Kidney glomerular epithelial cell (primary cell): ENCODE measurements at places on chromosomes 6 and 20.
A peak's percentile ranks its signal among the peaks of the same experiment; 100 is the strongest.

DNA sequence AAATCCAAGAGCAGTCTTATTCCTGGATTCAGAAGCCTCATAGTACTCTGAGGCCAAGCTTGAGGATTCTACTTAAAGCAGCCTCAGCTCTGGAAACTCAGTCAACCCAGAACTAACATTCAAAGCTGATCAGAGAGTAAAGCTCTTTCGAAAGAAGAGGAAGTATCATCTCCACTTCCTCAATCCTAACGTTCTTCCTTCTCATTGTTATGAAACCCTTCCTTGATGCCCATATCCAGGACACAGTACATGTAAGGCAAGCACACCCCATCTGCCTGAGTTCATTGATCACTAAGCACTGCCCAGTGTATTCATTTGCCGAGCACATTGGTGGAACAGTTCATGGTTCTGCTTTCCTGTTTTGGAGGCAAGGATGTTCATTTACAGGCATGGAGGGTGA lies at the start of gene IPCEF1:
Gene IPCEF1 (minus strand): TSS at position 114 of the 400 bp plus-strand sequence. CDS start 90,856 bp downstream, outside the sequence.
- no peak for DNase-seq

- peak; percentile 36 for DNase-seq
Observed at GRCh38 chr6:129730477-129731165, 20.6 kb upstream of the ARHGAP18 start.

- DNase-seq = no peak
Observed at GRCh38 chr20:52746770-52747169, 225.4 kb upstream of the TSHZ2 start.

DNA sequence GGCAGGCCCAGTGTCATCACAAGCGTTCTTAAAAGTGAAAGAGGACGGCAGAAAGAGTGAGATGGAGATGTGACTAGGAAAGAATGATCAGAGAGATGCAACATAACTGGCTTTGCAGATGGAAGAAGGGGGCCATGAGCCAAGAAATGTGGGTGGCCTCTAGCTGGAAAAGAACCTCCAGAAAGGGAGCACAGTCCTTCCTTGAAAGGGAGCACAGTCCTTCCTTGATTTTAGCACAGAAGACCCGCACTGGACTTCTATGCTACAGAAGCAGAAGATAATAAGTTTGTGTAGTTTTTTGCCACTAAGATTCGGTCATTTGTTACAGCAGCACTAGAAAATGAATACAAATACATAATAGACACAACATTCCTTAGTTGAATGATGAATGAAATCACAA lies 7.0 kb upstream of the LZTS3 start:
- no peak for DNase-seq

DNA sequence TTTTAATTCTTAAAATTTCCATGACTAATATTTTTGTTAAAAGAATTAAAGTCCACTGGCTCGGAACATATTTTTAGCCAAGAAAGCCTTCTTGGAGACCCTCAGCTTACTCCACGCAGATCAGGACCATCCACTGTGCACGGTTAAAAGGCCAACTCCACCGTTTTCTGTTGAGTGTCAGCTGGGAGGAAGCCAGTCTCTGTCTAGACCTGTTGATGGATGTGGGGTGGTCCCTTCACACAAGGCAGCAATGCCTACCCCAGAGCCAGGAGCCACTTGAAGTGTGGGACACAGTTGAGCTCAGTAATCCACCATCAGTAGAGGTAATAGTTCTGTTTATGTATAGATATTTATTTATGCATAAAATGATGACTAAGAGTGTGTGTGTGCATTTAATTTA lies 19.9 kb upstream of the QKI start:
- no peak for DNase-seq

DNA sequence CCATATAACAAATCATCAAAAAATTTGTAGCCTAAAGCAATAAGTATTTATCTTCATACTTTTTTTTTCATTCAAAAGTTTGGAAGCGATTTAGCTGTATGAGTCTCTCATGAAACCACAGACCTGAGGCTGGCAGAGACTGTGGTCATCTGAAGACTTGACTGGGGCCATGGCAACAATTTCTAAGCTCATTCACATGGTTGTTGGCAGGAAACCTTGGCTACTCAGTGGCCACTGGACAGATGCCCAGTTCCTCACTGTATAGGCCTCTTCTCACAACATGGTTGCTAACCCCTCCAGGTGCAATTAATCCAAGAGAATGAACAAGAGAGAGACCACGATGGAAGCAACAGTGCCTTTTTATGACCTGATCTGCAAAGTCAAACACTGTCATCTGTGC lies 235.9 kb downstream of the BTBD3 start:
- DNase-seq = no peak

DNA sequence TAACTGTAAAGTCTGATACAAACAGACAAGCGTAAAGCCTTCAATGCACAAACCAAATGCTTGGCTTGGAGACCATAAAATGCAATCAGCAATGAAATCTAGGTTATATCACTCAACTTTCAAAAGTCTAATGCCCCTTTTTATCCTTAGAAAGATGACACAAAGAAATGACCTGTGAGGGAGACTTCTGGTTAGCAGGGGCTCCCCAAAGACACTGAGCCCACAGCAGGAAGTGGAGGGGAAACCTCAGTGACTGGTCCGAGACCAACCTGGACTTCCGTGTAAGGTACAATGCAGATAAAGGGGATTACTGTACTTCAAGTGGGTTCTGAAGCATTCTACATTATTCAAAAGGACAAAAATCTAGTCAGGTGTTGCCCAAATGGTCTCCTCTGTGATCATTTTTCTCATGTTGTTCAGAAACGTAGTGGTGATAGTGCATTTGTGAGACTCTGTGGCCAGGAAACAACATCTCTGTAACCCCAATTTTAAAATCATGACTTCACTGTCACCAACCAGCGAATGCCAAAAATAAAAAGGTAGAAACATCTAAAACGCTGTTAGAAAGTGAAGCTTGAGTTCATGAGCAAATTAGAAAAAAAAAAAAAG lies 88.2 kb downstream of the HIVEP2 start:
- no peak for DNase-seq

- no peak for DNase-seq
Observed at GRCh38 chr6:36605560-36606391, 11.6 kb downstream of the SRSF3 start.

DNA sequence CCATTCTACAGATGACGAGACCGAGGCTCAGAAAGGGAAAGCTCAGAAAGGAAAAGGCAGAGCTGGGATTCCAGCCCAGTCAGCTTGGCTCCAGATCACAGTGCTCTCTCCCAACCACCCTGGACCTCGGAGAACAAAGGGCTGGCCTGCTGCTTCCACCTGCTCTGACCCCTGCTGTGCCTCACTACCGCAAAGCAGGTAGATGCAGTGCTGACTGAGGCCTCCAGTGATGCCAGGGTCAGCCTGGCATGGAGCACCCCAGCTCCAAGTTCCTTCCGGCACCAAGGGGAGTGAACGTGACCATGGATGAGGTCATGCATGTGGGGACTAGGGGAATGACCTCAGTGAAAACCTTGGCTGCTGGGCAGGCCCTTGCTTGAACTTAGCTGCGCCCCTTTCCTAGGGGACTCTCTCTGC lies 20.7 kb upstream of the TLDC2 start:
- no peak for DNase-seq
